ENCODE measurements at places on chromosomes 4 and X. TPM values are rescaled to one million over a fixed set of nuclear protein-coding genes. Genes with fewer than 3 reads are reported as not detected.

The GAGE1 gene
- not detected for total RNA-seq

The PHOX2B gene
- not detected for total RNA-seq

The GABRA4 gene
- total RNA-seq = 54.1 TPM

The NFXL1 gene
- 26.0 TPM for total RNA-seq

The CLDN34 gene
- total RNA-seq = not detected

The TMSB15A gene
- 163 TPM for total RNA-seq

The PPP1R2C gene
- not detected for total RNA-seq
